Hematopoietic multipotent progenitor cell treated with erythropoietin and hydrocortisone succinate and interleukin-3 and kit ligand, for 6 days (in vitro differentiated cells): ENCODE measurements at places on chromosomes 6 and 20.
A peak's percentile ranks its signal among the peaks of the same experiment; 100 is the strongest.

DNA sequence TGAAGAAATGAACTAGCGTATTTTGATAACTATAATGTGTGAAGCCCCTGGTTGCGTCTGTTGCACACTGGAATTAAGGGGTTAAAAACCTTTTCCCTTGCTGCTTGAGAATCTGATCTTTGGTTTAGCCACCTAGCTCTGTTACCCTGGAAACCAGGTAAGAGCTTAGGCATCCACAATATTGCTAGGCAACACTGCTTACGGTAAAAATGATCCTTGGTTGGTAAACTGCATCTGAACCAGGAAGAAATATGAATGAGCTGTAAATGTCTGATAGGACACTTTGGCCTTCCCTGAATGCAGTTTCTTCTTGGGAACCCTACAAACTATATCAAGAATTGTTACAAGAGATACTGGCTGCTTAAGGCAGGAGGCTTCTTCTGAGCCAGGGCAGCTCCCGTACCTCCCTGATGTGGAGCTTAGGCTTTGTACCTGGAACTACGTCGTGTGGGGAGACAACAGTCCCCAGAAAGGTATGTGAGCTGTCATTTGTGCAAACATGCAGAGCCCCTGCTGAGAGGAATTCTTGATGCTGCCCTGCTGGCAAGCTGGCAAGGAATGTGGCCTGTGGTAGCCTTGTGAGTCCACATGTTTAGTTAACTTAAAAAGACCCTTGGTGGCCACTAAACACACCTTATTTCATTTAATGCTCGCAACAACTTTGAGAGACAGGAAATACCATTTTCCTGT, 18.4 kb downstream of the UBE3D start:
- no peak for DNase-seq

GRCh38 chr6:104957301-104958177, 632 bp downstream of the LIN28B start:
- DNase-seq, result no peak

- DNase-seq, result peak; percentile 49
Measured at GRCh38 chr20:20864351-20865096, 152.1 kb upstream of the RALGAPA2 start.

GRCh38 chr6:156080371-156080770, 624.7 kb upstream of the NOX3 start:
- no peak for DNase-seq

- DNase-seq, result no peak
Measured at GRCh38 chr6:5435449-5435848, 174.1 kb downstream of the FARS2 start.

DNA sequence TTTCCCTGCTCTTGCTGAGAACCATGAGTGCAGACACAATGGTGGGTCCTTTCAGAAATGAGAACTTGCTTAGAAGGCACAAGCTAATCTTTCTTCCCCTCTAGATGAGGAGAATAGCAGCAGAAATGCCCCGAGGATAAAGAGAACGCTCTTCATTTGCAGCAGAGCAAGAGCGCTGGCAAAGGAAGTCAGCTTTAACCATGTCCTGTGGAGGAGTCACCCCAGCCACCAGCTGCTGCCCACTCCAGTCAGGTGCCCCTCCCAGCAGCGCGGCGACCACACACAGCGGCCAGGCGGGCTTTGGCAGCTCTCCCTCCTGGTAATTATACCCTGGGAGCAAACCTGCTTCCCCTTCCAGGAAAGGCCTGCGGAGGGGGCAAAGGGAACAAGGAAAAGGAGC, 42.4 kb upstream of the EMILIN3 start:
- peak; percentile 41 for DNase-seq

DNA sequence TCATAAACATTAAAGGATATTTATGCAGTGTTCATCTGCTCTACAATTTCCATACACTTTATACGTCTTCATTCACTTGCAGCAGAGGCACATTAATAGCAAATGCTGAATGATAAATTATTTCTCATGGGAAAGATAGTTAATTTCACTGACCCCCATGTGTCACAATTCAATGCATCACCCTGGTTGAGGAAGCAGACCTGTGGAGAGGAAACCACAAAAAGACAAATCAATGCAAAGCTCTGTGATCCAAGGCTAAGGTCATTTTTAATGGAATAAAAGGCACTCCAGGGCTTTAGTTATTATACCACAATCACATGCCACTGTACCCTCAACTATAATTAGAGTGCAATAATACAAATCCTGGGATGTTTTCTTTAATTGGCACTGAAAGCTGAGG, 40.3 kb upstream of the TENT5A start:
- no peak for DNase-seq

DNA sequence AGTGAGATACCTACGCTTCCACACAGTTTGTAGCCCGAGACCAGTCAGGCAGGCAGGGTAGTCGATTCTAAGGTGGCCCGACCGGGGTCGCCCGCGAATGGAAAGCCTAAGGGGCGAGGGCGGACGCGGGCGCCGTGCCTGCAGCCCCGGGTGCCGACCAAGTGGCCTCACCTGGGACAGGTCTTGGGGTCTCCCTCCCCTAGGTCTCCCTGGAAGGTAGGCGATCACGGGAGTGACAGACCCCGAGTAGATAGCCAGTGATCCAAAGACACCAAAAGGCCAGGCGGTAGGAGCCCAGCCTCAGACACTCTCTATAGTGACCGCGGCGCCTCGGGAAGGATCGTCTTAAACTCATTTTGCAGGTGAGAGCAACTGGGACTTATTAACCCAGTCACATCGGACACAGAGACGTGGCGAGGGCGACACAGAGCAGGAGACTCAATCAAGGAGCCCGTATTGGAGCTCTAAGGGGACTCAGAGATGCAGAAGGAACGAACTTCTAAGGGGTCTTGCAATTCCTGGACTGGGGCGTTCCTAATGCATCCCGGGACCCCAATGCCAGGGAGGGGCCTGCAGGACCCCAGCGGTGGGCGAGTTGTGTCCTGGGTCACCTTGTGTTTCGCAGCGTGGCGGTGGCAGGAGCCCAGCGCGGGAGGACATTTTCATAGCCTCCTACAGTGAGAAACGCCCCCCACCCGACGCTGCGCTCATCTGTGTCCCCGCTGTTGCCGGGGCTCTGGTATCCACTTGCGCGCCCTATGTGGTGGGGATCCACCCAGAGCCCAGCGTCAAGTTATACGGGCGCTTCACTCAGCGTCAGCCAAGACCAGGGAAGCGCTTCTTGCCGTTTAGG, 2.1 kb upstream of the VSX1 start:
- peak; percentile 63 for DNase-seq

GRCh38 chr20:35979544-35979943, 11.2 kb downstream of the CNBD2 start:
- no peak for DNase-seq

DNA sequence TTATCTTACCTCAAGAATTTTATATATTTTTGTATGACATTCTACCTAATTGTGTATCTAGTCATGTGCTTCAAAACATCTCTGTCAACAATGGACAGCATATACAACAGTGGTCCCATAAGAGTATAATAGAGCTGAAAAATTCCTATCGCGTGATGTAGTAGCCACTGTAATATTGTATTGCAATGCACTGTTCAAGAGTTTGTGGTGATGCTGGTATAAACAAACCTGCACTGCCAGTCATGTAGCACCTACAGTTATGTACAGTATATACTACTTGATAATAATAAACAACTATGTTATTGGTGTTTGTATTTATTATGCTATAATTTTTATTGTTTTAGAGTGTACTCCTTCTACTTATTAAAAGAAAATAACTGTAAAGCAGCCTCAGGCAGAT, 672.7 kb downstream of the CD109 start:
- DNase-seq, result no peak

DNA sequence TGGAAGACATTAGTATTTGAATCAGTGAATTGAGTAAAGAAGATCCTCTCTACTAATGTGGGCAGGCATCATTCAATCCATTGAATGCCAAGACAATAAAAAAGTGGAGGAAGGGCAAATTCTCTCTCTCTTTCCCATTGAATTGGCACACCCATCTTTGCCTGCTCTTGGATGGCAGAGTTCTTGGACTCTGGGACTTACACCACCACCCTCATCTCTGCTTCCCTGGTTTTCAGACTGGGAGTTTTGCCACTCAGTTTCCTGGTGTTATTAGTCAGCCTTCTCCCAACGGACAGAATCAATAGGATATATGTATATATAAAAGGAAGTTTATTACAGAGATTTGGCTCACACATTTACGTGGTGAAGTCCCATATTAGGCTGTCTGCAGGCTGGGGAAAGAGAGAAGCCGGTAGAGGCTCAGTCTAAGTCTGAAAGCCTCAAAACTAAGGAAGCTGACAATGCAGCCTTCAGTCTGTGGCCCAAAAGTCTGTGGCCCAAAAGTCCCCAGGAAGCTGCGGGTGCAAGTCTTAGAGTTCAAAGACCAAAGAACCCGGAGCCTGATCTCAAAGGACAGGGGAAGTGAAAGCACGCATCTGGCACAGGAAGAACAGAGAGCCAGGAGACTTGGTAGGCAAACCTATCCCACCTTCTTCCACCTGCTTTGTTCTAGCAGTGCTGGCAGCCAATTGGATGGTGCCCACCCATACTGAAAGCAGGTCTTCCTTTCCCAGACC, 64.4 kb downstream of the SMPDL3A start:
- DNase-seq, result no peak

GRCh38 chr20:59811681-59812171, 121.7 kb downstream of the SYCP2 start:
- no peak for DNase-seq

DNA sequence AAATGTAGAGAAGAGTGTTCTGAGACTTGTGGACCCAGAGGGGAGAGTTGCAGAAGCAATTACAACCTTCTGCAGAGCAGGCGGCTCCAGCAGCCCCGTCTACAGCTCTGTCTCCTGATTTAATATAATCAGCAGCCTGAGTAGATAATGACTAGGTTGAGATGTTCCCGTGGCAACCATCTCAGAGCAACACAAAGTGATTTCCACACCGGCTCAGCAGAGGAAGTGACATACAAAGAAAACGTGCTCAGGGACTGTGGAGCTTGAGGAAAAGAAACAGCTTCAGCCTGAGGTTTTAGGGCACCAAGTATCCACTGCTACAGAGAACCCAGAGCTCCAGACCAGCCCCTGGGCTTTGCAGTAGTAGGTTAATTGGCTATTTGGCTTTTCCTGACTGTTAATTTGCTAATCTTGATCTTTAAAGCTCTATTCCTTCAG, 136.4 kb downstream of the MTFR2 start:
- peak; percentile 61 for DNase-seq

DNA sequence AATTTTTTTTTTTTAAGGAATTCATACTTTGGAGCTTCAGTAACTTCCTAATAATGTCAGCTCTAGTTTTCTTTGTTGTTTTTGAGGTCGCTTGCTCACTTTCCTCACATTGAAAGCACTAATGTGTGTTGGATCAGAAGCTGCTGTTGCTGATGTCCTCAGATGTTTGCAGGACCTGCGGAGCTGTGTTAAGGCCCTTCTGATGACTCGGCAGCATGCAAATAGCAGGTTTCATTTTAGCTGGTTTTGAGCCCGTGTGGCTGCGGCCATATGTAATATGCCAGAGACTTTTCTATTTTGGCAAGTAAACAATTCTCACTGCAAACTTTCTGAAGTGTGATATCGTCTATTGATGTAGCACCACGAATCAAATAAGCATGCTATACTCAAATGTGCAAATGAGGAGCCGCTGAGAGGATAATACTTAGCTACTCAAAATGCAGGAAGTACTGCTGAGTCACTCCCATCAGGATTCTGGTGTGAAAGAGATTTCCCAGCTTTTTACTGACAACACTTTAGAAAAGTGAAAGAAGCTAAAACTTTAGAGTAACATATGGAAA, 187.8 kb downstream of the SASH1 start:
- peak; percentile 48 for DNase-seq

GRCh38 chr20:43138061-43138770, 51.5 kb downstream of the PTPRT start:
- DNase-seq, result no peak

- no peak for DNase-seq
Measured at GRCh38 chr20:43984587-43984986, 69.9 kb downstream of the TOX2 start.

DNA sequence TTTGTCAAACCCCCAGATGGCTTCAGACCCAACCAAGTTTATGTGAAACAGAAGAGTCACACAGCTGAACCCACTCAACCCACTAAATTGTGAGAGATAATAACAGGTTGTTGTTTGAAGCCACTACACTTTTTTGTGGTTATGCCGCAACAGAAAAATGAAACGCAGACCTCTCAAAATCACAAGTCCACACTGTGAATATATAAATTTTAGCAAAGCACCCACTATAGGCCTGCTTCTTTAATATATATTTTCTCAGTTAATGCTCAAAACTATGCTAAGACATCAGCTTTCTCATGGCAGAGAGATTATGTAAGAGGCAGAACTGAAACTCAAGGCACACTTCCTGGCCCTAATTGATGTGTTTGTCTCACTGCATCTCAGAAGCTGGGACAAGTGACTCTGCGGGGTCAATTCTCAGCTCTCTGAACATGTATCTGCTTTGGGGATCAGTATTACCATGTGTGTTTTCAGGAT, 27.7 kb downstream of the MAP3K5 start:
- DNase-seq, result no peak

- DNase-seq, result no peak
Measured at GRCh38 chr6:6812427-6812826, 223.9 kb downstream of the LY86 start.

- peak; percentile 80 for DNase-seq
Measured at GRCh38 chr20:41738604-41739206, 120.5 kb upstream of the CHD6 start.

- peak; percentile 45 for DNase-seq
Measured at GRCh38 chr6:85679445-85680123, 36.9 kb upstream of the SYNCRIP start.

DNA sequence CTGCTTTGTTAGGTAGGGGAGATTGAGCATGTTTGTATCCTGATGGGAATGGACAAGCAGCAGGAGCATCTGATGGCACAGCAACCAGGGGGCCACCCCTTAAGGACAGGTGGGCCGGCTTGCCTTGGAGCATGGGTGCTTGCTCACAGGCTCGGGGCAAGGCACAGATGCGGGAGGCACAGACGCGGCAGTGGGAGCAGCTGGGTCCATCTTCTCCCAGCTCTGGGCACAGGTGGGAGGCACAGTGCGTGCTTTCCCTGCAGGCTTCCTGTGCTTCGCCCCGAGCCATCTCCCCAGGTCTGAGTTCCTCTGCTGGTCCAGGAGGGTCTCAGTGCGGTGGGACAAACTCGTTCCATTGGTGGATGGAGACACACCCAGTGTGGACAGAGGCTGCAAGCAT, 73.6 kb upstream of the BHLHE23 start:
- DNase-seq, result no peak

DNA sequence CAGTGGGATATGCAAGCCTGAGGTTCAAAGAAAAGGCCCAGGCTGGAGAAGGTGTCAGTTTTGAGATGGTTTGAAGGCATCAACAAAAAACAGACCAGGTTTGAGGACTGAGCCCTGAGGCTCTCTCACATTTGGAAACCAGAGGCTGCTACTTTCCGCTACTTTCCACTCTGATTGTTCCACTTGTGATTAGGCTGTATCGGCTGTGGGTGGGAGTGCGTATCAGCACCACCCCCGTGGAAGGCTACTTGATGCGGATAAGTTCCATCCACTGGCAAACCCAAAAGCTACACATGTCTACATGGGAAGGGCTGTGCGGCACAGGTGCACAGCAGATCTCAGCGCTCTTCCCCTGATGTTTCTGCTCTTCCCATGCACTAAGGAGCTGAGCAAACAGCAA, 198.7 kb downstream of the GMPR start:
- no peak for DNase-seq

GRCh38 chr6:392441-393390, 1.2 kb downstream of the IRF4 start:
- DNase-seq, result no peak

GRCh38 chr6:86969573-86969972, 32.2 kb downstream of the HTR1E start:
- peak; percentile 58 for DNase-seq

GRCh38 chr20:60921022-60921622, 330.9 kb upstream of the CDH4 start:
- DNase-seq, result peak; percentile 54
